Stimulated activated CD4-positive, alpha-beta T cell treated with anti-CD3 and anti-CD28 coated beads, Interleukin-2, amount 100 ng/mL, for 48 hours (primary cell): ENCODE measurements at places on chromosomes 7 and 10.

DNA sequence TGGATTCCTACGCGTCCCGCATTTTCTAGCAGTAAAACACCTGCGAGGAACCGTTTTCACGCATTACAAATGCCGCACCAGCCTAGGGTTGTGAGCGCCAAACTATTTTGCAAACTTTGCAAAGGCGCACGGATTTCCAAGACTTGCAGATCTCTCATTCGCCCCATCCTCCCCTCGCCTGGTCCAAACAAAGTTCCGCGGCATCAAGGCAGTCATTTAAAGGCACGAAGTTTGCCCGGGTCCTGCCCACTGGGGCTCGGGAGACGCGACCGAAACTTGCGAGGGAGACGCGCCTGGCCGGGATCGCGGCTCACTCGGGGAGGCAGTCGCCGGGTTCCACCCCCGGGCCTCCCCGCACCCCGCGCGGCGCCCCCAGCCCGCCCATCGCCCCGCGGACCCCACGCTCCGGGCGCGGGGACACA, 613 bp downstream of the USP6NL start:
- DNase-seq = peak; percentile 17

DNA sequence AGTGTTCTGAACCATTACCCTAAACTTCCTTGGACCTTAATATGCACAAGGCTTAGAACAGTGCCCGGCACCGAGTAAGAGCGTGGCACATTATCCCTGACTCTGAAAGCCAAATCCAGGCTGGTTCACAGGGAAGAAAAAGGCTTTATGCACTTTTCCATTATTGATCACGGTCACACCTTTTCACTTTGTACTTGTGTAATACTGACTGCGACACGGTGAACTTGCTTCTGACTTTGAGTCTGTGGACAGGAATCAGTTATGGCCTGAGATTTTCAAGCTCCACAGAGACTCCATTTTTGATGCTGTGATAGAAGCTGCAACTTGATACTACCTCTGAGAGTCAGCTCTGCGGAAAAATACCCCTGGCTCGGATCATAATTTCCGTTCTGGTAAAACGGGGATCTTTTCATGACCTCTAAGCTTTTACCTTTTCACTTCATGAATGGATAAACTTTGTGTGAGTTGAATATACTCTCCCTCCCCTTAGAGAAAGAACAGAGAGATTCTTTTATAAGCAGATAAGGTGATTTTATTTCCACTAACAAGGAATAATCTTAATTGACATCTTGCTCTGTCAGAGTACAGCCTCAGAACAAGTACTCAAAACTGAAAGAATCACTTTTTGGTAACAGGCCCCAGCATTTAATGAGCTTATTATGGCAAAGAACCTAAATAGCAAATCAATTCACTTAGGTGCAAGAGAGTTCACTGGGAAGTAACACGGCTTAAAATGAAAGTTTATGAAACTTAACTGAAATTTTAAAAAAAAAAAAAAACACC, 88.8 kb downstream of the ELMO1 start:
- no peak for DNase-seq

GRCh38 chr10:119478111-119478802, 64.3 kb downstream of the RGS10 start:
- no peak for DNase-seq

GRCh38 chr7:16940776-16941175, 59.0 kb upstream of the AGR3 start:
- DNase-seq = no peak

DNA sequence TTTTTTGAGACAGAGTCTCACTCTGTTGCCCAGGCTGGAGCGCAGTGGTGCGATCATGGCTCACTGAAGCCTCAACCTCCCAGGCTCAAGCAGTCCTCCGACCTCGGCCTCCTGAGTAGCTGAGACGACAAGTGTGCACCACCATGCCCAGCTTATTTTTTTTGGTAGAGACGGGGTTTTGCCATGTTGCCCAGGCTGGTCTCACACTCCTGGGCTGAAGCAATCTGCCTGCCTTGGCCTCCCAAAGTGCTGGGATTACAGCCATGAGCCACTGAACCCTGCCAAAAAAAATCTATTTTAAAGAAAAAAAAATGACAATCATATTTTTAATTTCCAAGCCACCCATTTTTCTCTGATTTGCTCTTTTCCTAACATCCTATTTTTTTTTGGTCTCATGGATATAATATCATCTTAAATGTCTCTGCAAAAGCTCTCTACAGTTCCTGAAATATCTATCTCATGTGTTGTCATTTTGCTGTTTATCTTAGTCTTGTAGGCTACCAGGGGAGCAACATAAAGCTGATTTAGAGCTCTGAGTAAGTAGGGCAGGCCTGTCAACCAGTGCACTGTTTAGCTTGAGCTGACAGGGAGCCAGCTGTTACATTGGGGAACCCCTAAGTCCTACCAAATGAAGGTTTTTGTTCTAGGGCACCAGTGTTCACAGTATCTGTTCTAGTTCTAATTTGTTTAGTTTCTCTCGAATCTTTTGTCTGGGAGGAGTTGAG, 29.9 kb upstream of the HBP1 start:
- DNase-seq = no peak

GRCh38 chr10:70174058-70174741, 3.9 kb upstream of the SAR1A start:
- DNase-seq = peak; percentile 11

DNA sequence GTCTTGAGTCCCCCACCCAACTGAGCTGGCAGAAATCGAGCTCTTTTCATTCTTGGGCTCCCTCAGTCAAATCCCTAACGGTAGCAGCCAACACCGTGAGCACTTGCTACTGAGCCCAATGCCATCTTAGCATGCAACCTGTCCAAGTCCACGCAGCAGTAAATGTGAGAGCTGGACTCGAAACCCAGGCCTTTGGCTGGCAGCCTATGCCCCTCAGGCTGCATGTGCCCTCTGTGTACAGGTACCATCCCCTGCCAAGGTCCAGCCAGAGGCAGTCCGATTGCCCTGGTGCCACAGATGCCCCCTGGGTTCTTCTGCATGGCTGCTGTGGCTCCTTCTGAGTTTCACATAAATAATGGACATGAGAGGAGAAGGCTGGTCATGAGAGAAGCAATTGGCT, 1.2 kb upstream of the TMEM273 start:
- no peak for DNase-seq

- no peak for DNase-seq
Observed at GRCh38 chr7:30660331-30661255, 21.7 kb downstream of the CRHR2 start.

- no peak for DNase-seq
Observed at GRCh38 chr10:17214971-17215781, 12.9 kb upstream of the VIM start.

- DNase-seq = no peak
Observed at GRCh38 chr10:17062009-17062408, 67.6 kb downstream of the CUBN start.

DNA sequence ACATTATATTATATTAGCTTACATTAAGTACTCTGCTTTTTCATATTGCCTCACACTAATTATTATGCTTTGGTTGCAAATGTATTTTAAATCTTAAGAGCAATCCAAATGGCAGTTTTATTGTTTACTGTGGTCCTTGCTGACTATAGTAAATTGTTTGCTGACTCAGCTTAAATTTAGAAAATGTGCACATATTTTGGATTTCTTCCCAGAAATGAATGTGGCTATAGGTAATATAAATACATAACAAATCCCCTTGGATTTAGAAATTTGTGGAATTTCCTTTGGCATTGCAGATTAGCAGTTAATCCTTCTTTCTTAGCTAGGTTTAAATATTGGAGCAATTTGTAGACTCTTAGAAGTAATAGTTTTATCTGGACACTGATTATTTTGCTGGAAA, 565.8 kb downstream of the NRG3 start:
- no peak for DNase-seq

DNA sequence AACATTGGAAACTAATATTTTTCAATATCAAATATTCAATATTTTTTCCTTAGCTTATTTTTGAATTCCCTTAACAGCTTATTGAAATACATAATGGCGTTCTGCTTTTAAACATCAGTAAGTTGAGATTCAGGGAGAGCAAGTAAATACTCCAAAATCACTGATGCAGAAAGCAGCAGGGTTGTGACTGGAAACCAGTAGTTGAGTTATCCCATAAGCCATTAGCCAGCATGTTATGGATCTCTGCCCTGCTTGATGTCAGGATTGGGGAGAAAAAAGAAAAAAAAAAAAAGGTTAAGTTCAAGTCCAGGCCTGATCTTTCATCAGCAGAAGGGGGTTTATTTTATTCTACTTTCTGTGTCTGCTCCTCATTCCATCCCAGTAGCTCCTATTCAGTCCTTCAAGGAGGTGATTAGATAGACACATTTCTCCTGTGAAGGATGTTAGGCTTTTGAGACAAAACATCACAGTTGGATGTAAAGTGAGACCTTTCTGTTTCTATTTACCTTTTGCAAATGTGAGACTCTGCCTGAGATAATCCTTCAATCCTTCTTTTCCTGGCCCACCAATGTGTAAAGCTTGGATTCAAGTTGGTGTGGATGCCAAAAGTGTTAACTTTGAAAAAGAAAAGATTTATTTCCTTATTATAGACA, 110.9 kb upstream of the HDAC9 start:
- DNase-seq = no peak
